ENCODE measurements at places on chromosomes 6 and 20.

DNA sequence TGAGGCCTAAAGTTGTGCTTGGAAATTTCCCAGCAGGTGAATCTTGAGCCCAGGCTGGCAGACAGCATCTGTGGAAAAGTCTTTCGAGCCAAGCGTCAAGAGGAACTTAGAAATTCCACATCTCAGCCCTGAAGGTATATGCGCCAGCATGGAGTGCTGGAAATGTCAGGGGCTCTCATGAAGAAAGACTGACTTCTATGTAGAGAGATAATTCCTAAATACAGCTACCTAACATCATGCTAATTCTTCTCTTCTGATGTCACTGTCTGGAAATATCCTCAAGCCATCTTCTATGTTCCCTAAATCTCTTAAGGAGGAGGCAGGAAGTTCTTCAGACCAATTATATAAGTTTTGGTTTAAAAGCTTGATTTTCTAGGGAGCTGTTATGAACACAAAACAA lies 492.4 kb upstream of the MARCKS start:
- DNase-seq, result no peak

GRCh38 chr20:21529863-21530262 lies 16.0 kb upstream of the NKX2-2 start:
- no peak for DNase-seq

DNA sequence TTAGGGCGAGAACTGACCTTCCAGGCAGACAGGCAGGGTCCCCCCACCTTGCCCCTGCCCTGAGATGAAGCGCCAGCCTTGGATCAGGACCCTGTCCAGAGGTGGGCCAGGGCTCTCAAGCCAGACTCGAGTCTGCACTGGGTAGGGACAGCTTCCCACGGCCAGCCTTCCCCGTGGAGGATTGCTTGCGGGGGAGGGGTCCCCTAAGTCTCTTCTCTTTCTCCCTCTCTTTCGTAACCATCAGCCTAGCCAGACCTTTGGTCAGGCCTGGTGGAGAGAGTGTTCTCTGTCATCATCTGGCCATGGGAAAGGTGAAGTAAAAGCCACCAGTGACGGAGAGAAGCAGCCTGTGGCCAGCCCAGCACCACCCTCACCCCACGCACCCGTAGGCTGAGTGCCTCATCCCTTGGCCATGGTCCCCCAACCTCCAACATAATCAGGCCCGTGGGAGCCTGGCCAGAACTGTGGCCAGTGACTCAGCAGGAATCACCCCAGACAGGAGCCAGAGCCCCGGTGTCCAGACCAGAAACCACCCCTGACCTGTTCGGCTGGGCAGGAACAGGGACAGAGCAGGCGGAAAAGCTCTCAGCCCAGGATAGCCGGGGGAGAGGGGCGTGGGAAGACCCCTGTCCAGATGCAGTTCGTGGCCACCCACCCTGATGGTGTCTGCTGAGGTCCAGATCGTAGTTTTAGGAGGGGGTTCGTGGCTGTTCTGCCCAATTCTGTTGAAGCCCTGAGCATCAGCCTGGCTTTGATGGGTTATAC lies 47.1 kb downstream of the SNAI1 start:
- DNase-seq, result peak; percentile 60

DNA sequence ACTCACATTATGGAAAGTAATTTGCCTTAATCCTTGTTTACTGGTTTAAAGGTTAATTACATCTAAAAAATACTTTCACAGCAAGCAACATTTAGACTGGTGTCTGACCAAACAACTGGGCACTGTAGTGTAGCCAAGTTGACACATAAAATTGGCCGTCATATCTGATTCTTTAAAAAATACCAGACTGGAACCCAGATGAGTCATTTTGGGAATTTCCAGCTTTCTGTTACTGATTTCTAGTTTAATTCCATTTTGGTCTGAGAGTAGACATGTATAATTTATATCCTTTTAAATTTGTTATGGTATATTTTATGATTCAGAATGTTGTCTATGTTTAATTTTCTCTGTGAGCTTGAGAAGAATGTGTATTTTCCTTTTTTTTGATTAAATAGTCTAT lies 44.1 kb downstream of the SCP2D1 start:
- no peak for DNase-seq

- no peak for DNase-seq
Measured at GRCh38 chr6:56243518-56244070, 3.8 kb downstream of the COL21A1 start.

- no peak for DNase-seq
Measured at GRCh38 chr6:170553534-170554012, 466 bp upstream of the PSMB1 start.

DNA sequence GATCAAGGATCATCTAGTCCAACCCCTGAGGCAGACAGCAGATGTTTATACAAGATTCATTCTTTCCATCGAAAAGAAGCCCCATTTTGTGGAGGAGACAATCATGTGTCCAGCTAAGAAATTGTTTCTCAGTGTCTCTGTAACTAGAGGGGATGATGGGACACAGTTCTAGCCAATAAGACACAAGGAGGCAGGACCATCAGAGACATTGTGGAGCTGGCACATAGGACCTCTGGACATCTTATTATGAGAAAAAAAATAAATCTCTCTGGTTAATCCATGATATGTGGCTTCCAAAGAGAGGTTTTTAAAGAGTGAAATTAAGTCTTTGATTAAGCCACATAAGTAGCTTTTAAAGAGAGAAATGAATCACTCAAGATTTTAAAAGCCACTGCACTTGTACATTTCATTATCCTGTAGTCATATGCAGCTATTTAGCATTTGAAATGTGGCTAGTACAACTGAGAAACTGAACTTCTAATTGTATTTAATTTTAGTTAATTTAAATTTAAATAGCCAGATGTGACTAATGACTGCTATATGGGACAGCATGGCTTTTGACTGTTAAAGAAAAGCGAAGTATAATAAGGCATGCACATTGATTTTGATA lies 176.8 kb downstream of the TASP1 start:
- DNase-seq, result no peak

All from SK-N-SH (cell line).